ENCODE measurements at places on chromosomes 2 and 18.
A peak's percentile ranks its signal among the peaks of the same experiment; 100 is the strongest.

GRCh38 chr18:80245781-80246444 lies 1.4 kb downstream of the PARD6G start:
- no peak overlapping the region for H3K27ac ChIP-seq
- H3K4me3 ChIP-seq, result peak overlapping the region; percentile 34
- no peak for DNase-seq
- H3K27me3 ChIP-seq, result no peaks in the 10 kb centered on the region
- H3K4me1 ChIP-seq, result no peaks in the 10 kb centered on the region

DNA sequence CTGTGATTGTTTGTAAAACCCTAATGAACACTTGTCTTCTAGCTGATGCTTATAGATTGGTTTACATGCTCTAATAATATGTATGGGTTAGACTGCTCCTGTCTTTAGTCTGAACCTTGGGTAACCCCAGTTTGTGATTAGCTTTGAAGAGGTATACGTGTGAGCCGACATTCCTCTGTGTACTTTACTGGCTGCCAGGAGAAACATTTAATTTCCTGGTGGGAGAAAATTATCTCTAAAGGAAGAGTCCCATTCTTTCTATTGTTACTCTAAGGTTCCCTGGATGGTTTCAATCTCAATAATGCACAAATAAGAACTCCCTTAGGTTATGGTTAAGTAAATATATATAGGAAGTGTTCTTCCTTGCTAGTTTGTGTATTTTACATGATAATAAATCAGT lies 143.6 kb upstream of the ZSWIM2 start:
- no peaks in the 10 kb centered on the region for H3K36me3 ChIP-seq
- DNase-seq, result no peak
- no peak overlapping the region for H3K4me3 ChIP-seq
- no peaks in the 10 kb centered on the region for H3K27me3 ChIP-seq
- no peaks in the 10 kb centered on the region for H3K4me1 ChIP-seq

GRCh38 chr2:64906853-64907536 lies 82.2 kb upstream of the SLC1A4 start:
- H3K36me3 ChIP-seq, result no peaks in the 10 kb centered on the region
- no peaks in the 10 kb centered on the region for H3K4me1 ChIP-seq
- H3K27ac ChIP-seq, result no peak overlapping the region
- no peak overlapping the region for H3K4me3 ChIP-seq
- H3K27me3 ChIP-seq, result no peaks in the 10 kb centered on the region

- no peak for DNase-seq
- no peak overlapping the region for H3K27ac ChIP-seq
- H3K4me1 ChIP-seq, result no peaks in the 10 kb centered on the region
- H3K27me3 ChIP-seq, result no peaks in the 10 kb centered on the region
Observed at GRCh38 chr2:32952761-32953476, 6.2 kb downstream of the LTBP1 start.

- H3K4me1 ChIP-seq, result no peaks in the 10 kb centered on the region
- H3K27me3 ChIP-seq, result no peaks in the 10 kb centered on the region
- DNase-seq, result no peak
- no peaks in the 10 kb centered on the region for H3K36me3 ChIP-seq
- H3K4me3 ChIP-seq, result no peak overlapping the region
Observed at GRCh38 chr18:24802456-24802855, 342.0 kb downstream of the HRH4 start.

DNA sequence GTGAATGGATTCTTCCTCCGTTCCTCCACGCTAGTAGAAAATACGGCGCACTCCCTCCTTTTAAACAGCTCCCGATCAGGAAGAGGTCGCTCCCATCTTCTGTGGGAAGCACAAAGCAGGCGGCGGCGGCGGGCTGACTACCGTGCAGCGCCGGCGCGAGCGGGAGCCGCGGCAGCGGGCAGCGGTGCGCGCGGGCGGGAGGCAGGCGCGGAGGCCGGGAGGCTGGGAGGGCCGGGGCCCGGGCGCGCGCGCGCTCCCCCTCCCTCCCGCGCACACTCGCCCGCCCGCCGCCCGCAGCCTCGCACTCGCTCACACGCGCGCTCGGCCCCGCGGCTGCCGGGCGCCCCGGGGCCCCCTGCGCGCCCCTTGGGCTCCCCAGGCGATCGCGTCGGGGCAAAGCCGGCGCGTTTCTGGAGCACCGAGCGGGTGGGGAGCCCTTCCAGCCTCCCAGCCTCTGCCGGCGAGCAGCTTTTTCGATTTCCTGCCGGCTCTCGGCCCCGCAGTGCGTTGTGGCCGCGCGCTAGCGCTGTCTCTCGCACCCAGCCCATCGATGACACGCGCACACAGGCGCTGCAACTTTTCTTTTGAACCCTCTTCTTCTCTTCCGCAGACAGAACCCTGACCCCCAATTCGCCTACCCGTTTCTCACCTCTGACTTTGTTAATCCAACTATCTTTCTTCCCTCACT lies at the start of gene SLC8A1:
TSS of gene SLC8A1 (minus strand) at position 173 of the 688 bp plus-strand sequence.
- no peak within 1 kb of the TSS for H3K27ac ChIP-seq
- H3K36me3 ChIP-seq, result no peaks in the 10 kb centered on the region
- H3K27me3 ChIP-seq, result no peaks in the 10 kb centered on the region
- peak within 1 kb of the TSS; percentile 39 for H3K4me3 ChIP-seq
- H3K4me1 ChIP-seq, result no peaks in the 10 kb centered on the region

DNA sequence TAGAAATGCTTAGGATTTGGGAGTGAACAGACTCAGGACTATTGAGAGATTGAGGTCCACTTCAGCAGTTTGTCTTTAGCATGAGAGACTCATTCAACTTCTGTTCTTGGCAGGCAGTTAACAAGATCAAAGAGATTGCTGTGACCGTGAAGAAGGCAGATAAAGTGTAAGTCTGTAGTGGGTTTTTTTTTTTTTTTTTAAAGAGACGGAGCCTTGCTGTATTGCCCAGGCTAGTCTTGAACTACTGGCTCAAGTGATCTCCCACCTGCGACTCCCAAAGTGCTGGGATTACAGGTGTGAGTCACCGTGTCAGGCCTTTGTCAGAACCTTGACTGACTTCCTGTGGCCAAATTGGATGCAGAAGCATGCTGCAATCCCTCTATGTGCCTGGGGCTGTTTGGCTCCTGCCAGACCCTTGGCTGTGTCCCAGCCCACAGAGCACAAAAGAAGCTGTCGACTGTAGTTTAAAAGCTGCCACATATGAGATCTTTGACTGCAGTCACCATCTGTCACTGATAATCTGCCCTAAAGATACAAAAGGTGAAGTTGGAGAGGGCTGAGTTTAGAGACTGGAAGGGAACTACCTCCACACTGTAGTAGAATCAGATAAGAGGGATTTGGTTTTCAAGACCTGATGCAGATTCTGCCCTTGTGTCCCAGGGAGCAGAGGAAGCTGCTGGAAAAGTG lies 9.9 kb downstream of the CCT7 start:
- H3K36me3 ChIP-seq, result peaks cover 27% of the 10 kb centered on the region
- no peak overlapping the region for H3K27ac ChIP-seq
- no peaks in the 10 kb centered on the region for H3K27me3 ChIP-seq
- H3K4me1 ChIP-seq, result no peaks in the 10 kb centered on the region
- DNase-seq, result peak; percentile 87
- H3K4me3 ChIP-seq, result no peak overlapping the region

GRCh38 chr2:236512902-236513435 lies 56.7 kb upstream of the ACKR3 start:
- no peaks in the 10 kb centered on the region for H3K36me3 ChIP-seq
- peak; percentile 71 for DNase-seq
- H3K4me1 ChIP-seq, result no peaks in the 10 kb centered on the region
- no peaks in the 10 kb centered on the region for H3K27me3 ChIP-seq
- no peak overlapping the region for H3K4me3 ChIP-seq
- no peak overlapping the region for H3K27ac ChIP-seq

- no peak overlapping the region for H3K4me3 ChIP-seq
- no peak for DNase-seq
- H3K4me1 ChIP-seq, result no peaks in the 10 kb centered on the region
- no peaks in the 10 kb centered on the region for H3K36me3 ChIP-seq
- no peak overlapping the region for H3K27ac ChIP-seq
Observed at GRCh38 chr2:241849616-241850543, 8.8 kb downstream of the PDCD1 start.

DNA sequence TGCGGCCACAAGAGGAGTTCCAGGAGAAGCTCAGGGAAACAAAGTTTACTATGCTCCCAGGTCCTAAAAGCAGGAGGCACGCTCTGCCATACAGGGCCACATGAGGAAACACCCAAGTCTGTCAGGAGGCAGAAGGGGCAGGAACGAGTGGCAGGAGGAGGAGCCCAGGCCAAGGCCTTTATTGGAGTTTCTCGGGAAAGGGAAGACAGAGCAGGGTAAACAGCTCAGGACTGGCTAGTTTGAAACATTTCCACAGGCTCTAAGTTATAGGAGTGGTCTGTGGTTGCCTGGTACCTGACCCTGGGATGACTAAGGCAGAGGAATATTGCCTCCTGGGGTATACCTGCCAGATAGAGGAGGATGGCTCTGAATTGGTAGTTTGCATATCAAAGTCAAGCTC lies 3.7 kb upstream of the ZNF638 start:
- H3K36me3 ChIP-seq, result no peaks in the 10 kb centered on the region
- H3K4me1 ChIP-seq, result peaks cover 3% of the 10 kb centered on the region
- peak; percentile 35 for DNase-seq
- H3K27ac ChIP-seq, result no peak overlapping the region
- H3K4me3 ChIP-seq, result no peak overlapping the region

DNA sequence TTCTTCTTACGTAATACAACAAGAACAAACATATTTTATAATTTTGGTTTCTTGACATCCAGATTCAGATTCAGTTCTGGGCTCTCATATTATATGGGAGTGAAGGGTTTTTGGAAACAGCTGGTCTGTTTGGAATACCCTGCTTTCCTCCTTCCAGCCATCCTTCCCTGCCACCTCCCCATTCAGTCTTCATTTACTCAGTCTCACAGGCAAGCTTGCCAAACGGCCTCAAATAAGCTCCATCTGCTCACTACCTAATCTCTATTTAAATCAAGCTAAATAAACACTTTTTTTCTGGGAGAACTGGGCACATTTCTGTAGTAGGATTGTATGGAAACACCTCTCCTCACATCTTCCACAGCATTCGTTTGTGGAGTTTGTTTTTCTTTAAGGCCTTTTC lies 147.5 kb downstream of the RND3 start:
- H3K4me1 ChIP-seq, result no peaks in the 10 kb centered on the region
- no peak for DNase-seq
- no peak overlapping the region for H3K27ac ChIP-seq
- no peaks in the 10 kb centered on the region for H3K27me3 ChIP-seq
- H3K36me3 ChIP-seq, result no peaks in the 10 kb centered on the region

DNA sequence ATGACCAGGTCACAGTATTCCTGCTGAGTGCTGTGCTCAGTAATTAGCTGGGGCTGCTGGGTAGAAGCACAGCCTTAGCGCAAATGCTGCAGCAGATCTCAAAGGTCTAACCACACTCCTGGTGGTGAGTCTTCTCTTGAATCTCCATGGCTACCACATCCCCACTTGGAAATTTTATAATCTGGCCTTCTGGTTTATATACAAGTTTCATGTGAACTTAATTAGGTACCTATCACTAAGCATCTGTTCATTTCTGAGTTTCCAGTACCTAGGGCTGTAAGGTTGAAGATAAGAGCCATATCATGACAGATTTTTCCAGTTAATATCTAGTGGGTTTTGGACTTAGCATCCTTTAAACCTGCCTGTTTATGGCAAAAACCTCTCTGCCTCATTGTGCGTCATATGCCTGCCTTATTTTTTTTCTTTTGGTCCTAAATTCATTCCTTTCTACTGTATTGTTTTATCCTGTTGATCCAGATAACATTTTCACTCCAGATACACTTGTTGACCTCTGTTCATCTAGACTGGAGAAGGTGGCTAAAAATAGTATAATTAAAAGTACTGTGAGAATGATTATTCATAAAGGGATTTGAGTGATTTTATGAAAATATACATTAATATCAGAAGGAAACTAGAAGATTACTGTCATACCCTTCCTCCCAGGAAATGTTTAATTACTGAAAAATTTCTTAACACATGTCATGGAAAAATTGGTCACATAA lies 168.4 kb upstream of the THUMPD2 start:
- no peaks in the 10 kb centered on the region for H3K27me3 ChIP-seq
- no peak for DNase-seq
- H3K27ac ChIP-seq, result no peak overlapping the region
- no peaks in the 10 kb centered on the region for H3K36me3 ChIP-seq

GRCh38 chr2:43111788-43112554 lies 114.4 kb downstream of the ZFP36L2 start:
- peaks cover 10% of the 10 kb centered on the region for H3K4me1 ChIP-seq
- H3K4me3 ChIP-seq, result no peak overlapping the region
- H3K27ac ChIP-seq, result no peak overlapping the region

GRCh38 chr2:229620759-229621158 lies 93.6 kb downstream of the DNER start:
- H3K36me3 ChIP-seq, result no peaks in the 10 kb centered on the region
- H3K4me3 ChIP-seq, result no peak overlapping the region
- no peak for DNase-seq
- H3K27me3 ChIP-seq, result no peaks in the 10 kb centered on the region
- no peaks in the 10 kb centered on the region for H3K4me1 ChIP-seq

DNA sequence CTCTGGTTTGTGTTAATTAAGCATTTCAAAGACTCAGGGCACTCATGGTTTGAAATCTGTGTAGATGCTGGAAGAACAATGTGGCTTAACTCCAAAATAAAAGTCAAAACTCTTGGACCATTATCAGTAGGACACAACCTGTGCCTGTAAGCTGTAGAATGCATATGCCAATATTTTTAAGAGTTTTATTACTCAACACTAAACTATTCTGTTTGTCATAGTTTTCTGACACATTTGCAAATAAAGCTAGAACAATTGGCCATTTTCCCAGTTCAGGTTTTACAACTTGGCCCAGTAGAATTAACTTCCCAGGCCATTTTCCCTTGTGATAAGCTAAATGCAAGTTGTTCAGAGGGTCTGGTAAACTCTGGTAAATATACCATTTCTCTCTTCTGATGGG lies 713.1 kb downstream of the CBLN2 start:
- no peak overlapping the region for H3K4me3 ChIP-seq
- H3K36me3 ChIP-seq, result no peaks in the 10 kb centered on the region
- H3K27me3 ChIP-seq, result no peaks in the 10 kb centered on the region
- no peak for DNase-seq

DNA sequence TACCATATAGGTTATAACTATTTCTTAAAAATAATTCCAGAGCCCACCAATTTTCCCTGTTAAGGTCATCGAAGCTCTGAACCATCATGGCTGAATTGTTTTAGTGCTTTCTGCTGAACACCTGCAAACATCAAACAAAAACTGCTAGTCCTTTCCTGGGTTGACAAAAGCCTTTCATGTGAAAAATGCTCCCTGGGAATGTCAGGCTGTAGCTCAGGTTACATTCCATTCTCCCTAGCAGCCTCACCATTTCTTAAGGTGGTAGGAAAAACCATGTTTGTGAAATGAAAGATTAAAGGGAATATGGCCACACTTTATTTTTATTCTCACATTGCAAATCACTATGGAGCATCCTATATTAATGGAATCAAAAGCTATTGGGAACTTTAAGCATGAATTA lies 5.7 kb downstream of the TCF4 start:
- no peaks in the 10 kb centered on the region for H3K36me3 ChIP-seq
- no peak overlapping the region for H3K4me3 ChIP-seq
- peak; percentile 88 for DNase-seq
- no peaks in the 10 kb centered on the region for H3K27me3 ChIP-seq

GRCh38 chr2:75807992-75808391 lies 97.3 kb upstream of the GCFC2 start:
- no peak overlapping the region for H3K4me3 ChIP-seq
- H3K27me3 ChIP-seq, result no peaks in the 10 kb centered on the region
- no peak overlapping the region for H3K27ac ChIP-seq
- DNase-seq, result no peak
- no peaks in the 10 kb centered on the region for H3K4me1 ChIP-seq
- H3K36me3 ChIP-seq, result no peaks in the 10 kb centered on the region

GRCh38 chr2:179479947-179480346 lies 215.3 kb upstream of the SESTD1 start:
- H3K4me3 ChIP-seq, result no peak overlapping the region
- no peak for DNase-seq
- no peaks in the 10 kb centered on the region for H3K36me3 ChIP-seq
- H3K4me1 ChIP-seq, result no peaks in the 10 kb centered on the region
